ENCODE measurements at places on chromosomes 1 and 21.

GRCh38 chr1:3042481-3042880, 21.2 kb downstream of the ACTRT2 start:
- DNase-seq = no peak

- no peak for DNase-seq
These were observed 10.9 kb upstream of the DPT start for GRCh38 chr1:168739908-168740307.

DNA sequence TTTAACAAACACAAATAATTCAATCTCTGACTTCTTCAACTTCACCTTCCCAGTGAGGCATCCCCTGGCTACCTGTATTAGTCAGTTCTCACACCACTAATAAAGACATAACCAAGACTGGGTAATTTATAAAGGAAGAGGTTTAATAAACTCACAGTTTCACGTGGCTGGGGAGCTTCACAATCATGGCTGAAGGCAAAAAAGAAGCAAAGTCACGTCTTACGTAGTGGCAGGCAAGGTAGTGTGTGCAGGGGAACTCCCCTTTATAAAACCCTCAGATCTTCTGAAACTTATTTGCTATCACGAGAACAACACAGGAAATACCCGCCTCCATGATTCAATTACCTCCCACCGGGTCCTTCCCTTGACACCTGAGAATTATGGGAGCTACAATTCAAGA, 478.5 kb downstream of the ADGRL2 start:
- no peak for DNase-seq

DNA sequence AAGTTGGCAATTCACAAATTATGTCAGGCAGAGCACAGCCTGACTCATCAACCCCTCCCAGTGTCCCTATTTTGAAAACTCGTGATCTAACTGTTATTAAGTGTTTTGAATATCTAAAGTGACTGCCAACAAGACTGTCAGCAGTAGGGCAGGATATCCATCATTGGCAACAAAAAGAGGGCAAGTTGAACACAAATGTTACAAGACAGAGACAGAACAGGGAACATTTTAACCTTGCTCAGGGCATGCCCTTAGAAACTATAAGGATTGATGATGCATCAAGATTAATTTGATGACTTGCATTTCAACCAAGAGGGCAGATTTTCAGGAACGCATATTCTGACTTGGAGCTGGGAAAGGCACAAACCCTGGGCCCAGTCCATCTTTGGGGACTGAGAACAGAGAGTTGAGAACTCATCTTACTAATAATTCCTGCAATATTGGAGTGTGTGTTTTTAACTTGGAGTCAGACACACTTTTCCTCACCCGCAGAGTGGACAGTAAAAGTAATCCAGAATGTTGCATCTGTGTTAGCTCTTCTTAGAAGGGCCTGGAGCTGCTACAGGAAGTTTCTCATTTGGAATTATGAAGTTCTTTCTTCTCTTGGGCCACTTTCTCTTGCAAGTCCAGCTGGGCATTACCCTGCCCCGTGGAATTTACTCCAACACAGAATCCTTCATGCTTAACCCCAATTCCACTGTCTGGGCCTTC, 317.2 kb downstream of the LTN1 start:
- no peak for DNase-seq

GRCh38 chr1:38392861-38393260, 346.3 kb upstream of the POU3F1 start:
- no peak for DNase-seq

GRCh38 chr1:99672038-99672437, 26.1 kb downstream of the PALMD start:
- DNase-seq = no peak

- no peak for DNase-seq
These were observed 61.0 kb downstream of the RUNX1 start for GRCh38 chr21:34988139-34988538.

DNA sequence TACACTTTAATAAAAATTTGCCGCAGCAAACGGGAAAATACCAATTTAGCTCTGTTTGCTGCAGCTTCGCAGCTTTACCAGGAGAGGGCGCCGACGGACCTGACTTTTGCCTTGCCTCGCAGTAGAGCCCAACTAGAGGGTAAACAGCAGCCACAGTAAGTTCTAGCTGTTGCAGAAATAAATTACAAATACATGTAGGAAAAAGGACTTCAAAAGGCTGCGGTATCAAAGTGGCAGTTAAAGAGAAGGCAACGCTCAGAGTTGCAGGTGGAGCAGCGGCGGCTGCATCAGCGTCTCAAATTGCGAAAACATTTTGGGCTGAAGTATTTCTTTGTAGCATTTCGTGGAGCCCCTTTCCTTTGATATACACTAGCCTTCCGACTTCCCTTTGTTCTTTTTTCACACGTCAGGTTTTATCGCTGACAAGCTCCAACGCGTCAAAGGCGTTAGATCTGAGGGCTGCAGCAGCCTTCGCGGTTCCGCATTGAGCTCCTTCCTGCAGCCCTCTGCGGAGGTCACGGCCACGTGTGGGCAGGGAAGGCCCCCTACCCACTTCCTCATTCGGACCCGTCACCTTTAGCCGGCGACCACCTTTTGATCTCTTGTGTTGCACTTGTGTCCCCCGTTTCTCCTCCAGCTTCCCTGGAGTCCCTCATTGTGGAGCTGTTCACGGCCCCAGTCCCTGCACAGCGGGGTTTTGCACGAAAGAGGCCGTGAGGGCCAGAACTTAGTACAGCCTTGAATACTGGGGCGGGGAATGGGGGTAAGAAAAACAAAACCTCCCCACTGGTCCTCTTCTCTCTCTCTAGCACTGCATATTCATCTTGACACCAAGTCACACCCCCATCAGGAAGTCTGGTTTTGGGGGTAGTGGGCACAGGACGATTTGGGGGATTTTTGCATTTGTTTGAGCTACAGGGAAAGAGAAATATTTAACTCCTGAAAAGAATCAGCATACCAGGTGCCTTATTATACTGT, 72.8 kb downstream of the S1PR1 start:
- DNase-seq = no peak

DNA sequence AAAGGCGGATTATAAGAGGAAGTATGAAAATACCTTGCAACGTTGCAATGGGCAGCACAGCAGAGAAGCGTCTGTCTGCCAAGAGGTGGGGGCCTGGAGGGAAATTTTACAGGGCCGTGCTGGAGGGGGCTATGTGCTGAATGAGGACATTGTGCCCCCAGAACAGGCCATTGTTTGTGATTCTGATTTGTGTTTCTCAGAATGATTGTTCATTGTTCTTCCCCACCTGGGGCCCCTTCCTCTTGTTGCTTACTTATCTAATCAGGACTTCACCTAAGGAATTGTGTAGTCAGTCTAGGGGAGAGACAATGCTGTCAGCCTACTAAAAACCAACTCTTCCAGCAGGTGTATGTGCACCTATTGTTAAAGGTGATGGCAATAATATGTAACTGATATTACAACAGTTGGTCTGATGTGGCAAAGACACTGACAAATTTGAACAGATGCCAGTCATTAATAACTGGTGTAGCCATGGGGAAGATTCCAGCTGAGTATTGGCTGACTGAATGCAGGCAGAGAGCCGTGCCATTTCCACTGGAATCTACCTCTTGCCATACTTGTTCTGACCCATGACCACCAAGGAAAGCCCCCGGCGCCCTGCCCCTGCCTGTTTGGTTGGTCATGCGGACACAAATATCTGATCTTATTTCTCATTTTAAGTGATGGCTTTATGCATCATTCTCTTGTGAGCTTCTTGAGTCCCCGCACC, 45.2 kb upstream of the PSEN2 start:
- no peak for DNase-seq

- DNase-seq = no peak
These were observed 3.0 kb downstream of the SLC19A1 start for GRCh38 chr21:45539046-45539795.

DNA sequence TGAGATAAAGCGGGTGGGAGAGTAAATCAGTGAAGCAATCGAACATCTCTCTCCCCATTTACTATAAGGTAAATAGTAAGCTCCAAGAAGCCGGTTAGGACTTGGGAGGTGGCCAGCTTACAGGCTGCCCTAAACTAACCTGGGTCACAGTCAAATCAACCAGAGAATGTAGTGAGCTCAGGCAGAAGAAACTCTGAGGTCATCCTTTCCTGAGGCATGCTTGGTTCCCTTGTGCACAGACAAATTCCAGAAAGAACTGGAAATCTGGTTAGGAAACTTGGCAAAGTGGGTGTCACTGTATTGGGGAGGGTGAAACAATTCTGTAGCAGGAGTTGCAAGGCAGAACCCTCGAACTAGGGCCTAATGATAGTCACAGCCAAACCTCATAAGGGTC, 72.5 kb downstream of the NTMT2 start:
- no peak for DNase-seq

DNA sequence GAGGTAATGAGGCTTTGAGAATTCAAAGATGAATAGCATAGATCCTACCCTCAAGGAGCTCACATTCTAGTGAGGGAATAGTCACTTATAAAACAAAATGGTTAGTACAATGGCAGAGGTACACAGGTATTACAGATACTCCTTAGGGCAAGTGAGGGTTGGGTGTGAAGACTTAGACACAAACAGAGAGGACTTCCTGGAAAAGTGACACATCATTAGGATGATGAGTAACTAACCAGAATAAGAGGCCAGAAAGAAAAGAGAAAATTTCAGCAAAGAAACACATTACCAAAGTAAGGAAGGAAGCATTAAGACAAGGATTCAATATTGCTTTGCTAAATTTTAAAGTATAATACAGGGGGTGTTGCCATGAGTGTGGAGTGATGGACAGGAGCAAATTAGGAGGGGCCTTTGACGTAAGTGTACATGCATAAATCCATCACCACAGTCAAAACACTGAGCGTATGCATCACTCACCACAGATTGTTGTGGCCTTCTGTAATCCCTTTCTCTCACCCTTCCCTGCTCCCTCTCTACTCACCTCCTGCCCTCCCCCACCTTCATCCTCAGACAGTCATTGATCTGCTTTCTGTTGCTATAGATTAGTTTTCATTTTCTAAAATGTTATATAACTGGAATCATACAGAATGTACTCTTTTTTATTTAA, 7.9 kb downstream of the CD53 start:
- DNase-seq = no peak

- no peak for DNase-seq
These were observed 550.6 kb downstream of the PTBP2 start for GRCh38 chr1:97271916-97272788.

DNA sequence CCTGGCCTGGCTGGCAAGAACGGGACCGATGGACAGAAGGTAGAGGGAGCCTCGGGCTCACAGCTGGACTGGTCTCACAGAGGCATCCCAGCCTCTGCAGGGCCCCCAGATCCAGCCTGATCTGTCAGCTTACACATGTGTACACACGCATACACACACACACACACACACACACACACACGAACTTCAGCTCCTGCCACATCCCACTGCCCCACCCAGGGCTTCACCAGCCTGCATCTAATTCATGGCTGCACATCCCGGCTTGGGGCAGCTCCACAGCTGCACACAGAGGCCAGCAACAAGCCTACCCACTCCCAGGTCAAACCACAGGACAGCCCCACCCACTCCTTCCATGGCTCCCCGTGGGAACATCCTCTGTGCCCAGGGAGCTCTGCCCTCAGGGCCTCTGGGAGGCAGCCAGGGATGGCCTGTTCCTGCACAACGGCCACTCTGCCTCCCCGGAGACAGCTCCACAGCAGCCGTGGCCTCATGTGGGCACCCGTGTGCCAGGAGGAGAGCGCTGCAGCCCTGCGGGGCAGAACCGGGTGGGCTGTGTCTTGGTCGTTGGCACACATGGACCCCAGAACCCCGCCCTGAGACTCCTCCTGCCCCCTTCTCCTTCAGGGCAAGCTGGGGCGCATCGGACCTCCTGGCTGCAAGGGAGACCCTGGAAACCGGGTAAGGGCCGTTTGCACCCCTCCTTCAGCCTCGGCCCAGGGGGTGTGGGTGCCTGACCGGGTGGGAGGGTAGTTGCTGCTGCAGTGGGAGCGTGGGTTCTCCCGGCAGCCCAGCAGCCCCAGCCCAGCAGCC, 19.1 kb downstream of the COL6A2 start:
- DNase-seq = no peak

- DNase-seq = no peak
These were observed 213.0 kb downstream of the CAMTA1 start for GRCh38 chr1:6998267-6998666.

GRCh38 chr21:41349619-41350390, 12.0 kb upstream of the MX2 start:
- no peak for DNase-seq

DNA sequence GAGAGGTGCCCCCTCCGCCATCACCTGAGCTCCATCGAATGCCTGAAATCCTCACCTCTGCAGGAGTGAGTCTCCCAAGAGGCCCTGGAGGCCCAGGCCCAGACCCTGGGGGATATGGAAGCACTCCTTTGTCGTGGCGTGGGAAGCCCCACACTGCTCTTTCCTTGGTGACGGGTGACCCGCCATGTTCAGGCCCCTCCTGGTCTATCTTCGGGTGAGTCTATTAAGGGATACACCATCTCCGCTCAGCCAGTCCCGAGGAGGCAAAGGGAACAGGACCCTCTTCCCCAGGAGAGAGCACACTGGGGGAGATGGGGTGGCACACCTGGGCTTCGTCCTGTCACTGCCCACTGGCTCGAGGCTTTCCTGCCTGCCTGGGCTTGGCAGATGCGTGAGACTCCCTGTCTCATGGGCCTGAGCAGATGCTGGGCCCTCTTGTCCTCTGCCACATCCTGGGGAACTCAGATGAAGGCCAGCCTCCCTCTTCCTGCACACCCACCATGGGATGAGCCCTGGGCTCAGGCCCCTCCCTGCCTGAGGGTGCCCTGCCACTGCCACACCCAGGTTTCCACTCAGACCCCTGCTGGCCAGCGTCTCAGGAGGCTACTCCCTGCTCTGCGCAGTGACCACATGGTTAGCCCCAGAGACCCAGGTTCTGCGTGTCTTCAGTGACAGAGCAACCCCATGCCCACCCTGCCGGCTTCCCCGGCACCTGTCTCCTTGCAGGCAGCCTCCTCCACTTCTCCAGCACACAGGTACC, 3.8 kb upstream of the NPHP4 start:
- DNase-seq = no peak

DNA sequence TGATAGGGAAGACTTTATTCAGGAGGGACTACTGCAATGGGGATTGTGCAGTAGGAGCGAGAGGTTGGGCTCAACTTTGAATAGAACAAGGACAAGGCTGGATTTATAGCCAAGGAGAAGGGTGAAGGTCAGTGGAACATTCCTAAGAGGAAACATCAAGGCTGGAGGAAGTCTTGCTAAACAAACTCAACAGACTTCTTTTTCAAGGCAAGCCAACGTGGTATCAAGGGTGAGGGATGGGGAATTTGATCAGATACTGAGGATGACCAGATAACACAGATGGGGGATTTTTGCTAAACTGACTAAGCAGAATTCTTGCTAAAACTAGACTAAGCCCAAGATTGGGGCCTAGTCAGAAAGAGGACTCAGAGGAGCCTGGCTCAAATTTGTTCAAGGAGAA, 107.3 kb downstream of the DUSP10 start:
- DNase-seq = no peak

DNA sequence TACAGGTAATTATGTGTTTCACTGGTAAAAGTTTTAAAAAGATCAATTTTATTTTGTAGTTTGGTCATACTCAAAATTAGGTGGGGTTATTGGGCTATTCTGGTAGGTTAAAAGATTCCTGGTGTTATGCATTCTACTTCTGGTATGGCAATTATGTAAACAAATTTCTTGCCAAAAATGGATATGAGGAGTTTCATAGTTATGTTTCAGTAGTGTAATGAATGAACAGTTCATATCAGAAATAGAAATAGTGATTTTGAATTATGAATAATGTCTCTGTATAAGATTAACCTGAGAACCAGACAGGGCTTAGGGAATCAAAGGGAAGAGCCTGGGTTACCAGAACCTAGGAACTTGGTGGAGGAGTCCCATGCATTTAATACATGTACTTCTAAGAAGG, 15.9 kb downstream of the ATF6 start:
- DNase-seq = no peak

GRCh38 chr1:8818325-8818775, 910 bp upstream of the RERE start:
- no peak for DNase-seq

GRCh38 chr1:12346483-12347151, 116.8 kb downstream of the VPS13D start:
- no peak for DNase-seq

Measured in GM18507 (cell line).